ENCODE measurements at places on chromosomes 11 and 22.

GRCh38 chr11:2553198-2553597 is 108.4 kb downstream of the KCNQ1 start:
- no peak for DNase-seq

DNA sequence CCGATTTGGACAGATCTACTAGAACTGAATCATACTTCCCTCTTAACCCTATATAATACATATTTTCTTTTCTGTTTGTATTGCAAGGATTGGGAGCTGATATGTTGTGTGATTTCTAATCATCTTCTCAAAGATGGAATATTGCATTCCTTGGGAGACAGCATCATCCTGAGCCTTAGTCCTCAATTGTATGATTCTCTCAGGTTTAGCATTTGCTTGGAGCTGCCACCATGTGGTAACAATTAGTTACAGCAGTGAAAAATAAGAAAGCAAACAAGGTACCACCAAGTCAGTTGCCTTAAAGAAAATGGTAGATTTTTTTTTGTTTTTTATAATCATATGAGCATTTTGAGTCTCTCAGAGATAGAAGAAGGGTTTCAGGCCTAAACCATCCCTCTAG is 11.9 kb downstream of the SNX19 start:
- DNase-seq, result peak; percentile 29

DNA sequence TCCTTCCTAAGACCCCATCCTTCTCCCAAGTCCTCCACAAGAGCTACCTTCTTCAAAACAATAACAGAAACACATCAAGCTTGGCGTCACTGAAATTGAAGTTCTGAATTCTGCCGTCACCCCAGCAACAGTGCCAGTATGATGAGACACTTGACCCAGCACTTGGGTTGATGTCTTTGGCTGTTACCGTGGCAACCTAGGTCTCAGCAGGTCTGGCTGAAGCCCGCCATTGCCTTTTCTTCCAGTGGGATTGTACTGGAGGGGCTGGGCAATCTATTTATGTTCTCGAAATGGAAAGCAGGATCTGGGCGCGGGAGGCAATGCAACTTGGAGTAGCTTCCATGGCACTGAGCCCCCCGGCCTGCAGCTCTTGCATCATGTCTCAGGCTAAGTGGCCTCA is 23.8 kb downstream of the NPTXR start:
- no peak for DNase-seq

GRCh38 chr22:19477321-19478044 is 1.5 kb downstream of the UFD1 start:
- DNase-seq, result no peak

DNA sequence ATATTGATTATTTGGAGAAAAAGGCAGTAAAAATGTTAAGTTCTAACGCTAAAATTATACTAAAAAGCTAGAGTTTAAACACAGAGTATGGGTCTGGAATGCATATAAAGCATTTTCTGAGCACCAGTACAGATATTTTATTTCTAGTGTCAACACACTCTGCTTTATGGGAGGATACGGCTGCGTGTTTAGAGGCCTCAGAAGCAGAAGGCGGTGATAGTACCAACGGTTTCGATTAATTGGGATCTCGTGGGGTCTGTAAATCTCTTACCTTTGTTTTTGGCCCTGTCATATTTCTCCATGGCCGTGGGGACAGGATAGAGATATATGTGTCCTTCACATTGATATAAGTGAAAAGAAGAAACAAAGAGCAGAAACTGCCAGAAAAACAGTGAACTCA is 206.8 kb upstream of the NTM start:
- DNase-seq, result no peak

DNA sequence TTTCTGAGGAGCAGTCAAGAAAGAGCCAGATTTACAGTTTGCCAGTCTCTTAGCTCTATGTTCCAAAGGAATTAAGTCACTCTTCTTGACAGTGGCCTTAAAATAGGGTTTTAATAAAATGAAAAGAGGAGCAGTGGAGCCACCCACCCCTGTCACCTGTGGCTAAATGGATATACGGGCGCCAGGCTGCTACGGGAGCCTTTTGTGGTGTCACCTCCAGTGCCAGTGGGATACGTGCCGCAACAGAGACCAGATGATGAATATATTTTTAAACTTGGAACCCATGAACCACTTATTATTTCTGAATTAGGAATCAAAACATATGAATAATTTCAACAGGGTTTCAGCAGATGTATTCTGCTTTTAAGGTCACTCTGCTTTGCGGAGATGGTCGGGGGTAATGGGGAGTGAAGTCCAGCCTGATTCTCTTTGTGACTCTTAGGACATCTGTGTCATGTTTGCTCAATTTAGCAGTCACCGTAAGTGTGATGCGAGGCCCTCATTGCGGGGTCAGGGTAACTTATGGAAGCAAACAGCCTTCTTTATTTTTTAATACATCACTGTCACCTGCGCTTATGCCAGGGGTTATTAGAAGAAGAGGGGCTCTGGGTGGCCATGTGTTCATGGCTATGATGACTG is 64.3 kb downstream of the ZBTB16 start:
- no peak for DNase-seq

DNA sequence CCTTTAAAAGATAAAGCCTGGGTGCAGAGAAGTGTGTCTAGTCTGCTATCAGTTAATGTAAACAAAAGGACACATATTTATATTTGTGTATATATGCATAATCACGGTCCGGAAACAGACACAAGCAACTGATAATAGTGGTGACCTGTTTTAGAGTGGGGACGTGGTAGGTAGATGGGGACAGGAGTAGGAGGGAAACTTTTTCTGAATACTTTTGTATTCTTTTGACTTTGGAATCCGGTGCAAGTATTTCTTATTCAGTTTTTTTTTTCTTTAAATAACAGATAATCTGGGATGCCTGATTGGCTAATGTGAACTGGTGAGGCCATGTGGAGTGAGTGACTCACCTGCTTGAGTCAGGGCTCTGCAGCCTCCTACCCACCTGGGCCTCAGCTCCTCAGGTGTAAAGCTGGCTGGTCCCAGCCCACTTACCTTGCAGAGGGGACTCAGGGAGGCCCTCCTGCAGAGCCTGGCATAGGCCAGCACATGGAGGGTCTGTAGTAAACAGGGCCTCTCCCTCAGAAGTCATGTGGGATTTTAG is 15.3 kb downstream of the MICAL2 start:
- no peak for DNase-seq

DNA sequence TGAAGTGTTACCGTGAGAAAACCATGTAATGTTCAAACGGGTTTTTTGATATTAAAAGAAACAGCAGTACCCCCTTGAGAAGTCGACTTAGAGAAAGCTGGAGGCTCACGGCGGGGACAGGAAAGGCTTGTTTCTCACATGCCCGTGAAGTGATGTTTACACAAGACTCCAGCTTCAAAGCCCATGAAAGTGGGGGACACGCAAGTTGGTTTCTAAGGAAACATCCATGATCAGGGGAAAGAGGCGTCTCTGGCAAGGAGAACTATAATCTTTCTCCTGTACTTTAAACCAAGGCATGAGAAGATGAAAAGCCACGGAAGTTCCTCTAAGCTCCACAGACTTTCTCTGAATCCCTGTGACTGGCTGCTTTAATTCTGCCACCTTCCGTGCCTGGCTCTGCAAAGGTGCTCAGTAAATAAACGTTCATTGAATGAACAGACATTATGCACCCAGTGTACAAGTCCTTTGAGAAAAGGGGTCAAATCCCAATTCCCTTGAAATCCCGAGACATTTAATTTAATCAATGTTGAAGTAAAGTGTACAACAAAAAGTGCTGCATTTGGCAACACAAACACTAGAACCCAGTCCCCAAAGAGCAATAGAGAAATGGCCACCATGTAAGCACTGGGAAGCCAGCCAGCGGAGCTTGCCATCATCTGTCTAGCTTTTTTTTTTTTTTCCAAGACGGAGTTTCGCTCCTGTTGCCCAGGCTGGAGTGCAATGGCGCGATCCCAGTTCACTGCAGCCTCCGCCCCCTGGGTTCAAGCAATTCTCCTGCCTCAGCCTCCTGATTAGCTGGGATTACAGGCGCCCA is 58.7 kb downstream of the AHNAK start:
- no peak for DNase-seq

- DNase-seq, result no peak
Observed at GRCh38 chr11:31822927-31823643, 12.0 kb upstream of the PAX6 start.

- DNase-seq, result no peak
Observed at GRCh38 chr11:62352355-62353336, 15.4 kb downstream of the ASRGL1 start.

DNA sequence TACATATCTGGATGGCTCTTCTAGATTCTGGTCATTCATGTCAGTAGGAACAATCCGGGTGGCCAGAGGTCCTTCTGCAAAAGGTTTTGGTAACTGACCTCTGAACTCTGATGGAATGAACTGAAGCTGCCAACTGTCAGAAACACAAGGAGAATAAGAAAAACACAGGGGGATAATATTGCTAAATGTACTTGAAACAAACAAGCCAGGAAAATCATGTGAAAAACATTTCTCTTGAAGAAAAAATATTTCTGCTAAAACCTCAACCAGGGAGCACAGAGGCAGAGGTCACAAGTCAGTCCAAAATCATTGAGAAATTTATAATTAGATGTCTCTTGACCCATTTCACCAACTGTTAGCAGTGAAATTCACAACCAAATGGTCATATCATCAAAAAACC is 35.2 kb downstream of the ALG9 start:
- DNase-seq, result no peak

GRCh38 chr22:37533995-37534394 is 14.8 kb upstream of the CARD10 start:
- DNase-seq, result no peak

DNA sequence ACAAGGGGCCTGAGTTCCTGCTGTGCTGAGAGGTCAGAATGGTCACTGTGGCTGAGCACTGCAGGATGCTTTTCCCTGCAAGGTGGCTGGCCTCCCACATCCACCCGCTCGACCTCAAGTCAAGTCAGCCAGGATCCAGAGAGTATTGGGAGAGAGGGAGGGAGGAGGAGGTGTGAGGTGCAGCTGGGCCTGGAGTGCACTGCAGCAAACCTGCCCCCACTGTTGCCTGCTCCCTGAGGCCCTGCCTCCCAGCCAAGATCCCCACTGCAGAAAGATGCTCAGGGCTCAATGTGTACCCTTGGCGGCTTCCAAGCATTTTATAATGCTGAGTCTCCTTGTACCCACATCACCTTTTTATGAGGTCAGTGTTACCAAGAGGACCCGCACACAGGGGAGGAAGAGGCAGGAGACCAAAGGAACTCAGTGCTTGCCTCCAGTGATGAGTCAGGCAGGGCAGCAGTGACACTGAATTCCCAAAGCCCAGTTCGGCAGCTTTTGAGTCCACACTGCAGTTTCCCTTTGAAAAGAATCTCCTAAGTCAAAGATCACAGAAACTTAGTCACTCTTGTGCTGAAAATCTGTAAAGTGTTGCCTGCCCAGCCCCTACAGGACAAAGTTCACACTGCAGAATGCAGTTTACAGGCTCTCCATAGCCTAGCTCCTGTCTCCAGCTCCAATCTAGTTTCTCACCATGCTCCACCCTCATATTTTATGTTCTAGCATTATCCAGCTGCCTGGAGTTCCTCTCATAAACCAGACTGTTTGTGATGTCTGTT is 3.1 kb downstream of the ENDOD1 start:
- DNase-seq, result peak; percentile 35

DNA sequence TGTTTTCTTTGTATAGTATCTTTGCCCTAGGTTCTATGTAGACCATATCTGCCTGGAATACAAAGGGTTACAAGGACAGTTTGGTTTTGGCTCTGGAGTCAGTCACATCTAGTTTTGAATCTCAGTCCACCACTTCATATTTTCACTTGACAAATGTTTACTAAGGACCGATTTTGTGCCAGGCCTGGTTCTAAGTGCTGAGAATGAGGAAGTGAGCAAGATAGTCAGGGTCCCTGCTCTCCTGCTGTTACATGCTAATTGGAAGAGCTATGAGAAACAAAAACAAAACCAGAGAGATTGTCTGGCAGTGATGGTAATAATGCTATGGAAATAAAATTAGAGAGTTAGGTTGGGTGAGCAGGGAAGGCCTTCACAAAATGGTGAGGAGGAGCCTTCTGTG is 66.1 kb upstream of the ARHGAP20 start:
- DNase-seq, result no peak

GRCh38 chr11:9231848-9232177 is 33.3 kb downstream of the DENND5A start:
- DNase-seq, result peak; percentile 79

GRCh38 chr11:94544646-94545263 is 1.0 kb downstream of the FUT4 start:
- DNase-seq, result no peak

DNA sequence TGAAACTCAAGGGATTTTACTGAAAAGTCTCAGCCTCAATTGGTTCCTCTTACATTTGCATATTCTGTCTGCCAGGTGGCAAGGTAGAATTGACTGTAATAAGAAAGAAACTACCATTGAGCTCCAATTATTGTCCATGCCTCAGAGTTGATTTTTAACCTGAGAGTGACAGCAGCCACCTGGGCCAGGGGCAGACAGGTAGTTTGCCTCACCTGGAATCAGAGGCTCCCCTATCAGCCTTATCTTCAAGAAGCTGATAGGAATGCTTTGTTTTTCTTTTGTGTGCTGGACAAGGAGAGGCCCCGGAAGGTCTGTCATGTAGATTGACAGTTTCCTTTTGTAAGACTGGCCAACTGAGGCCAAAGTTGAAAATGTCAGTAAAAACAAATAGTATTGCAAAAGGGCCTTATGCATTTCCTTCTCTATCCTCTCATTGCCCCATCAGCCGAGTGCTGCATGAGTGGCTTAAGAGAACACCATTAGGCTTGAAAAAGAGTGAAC is 34.1 kb downstream of the CD44 start:
- no peak for DNase-seq

DNA sequence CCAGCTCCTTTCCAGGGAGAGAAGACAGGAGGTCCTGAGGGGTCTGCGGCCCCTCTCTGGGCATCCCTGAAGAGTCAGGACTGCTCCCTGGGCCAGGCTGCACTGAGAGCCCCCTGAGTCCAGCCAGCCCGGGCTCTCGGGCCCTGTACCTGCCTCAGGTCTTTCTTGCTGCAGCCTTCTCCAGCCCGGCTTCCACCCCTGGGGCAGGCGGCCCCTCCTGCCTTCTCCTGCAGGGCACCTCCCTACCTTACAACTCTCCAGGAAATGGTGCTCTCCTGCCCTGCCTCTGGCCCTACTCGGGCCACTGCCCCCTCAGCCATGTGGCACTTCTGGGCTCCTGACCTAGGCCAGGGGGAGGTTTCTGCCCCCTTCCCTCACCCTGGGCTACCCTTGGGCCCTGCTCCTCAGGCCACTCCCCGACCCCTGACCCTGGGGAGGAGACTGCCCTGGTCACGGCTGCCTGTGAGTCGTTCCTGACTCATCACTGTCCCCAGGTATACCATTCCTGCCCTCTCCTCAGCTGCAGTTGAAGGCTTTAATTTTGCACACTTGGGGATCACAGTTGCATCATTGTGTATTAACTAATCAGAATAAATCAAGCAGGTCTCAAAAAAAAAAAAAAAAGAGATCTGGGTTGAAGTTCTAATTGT is 251.1 kb downstream of the NXPE2 start:
- no peak for DNase-seq

GRCh38 chr11:131884461-131885073 is 514.2 kb downstream of the NTM start:
- no peak for DNase-seq

Measured in COLO829 (cell line).